DMS153 (cell line): ENCODE measurements at places on chromosomes 5 and 9.

DNA sequence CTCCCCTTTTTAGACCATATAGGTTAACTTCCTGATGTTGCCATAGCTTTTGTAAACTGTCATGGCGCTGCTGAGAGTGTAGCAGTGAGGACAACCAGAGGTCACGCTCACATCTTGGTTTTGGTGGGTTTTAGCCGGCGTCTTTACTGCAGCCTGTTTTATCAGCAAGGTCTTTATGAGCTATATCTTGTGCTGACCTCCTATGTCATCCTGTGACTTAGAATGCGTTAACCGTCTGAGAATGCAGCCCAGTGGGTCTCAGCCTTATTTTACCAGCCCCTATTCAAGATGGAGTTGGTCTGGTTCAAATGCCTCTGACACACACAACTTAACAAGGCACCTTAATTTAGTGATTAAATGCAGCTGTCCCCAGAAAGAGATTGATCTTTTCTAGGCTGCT, 23.9 kb upstream of the KDM4C start:
- DNase-seq: no peak

- DNase-seq: no peak
These were observed 15.2 kb downstream of the ZBTB5 start for GRCh38 chr9:37449862-37450632.

- DNase-seq: no peak
These were observed 387.1 kb downstream of the PDE4D start for GRCh38 chr5:59506285-59506877.

GRCh38 chr9:35105571-35106342, 2.8 kb upstream of the STOML2 start:
- no peak for DNase-seq

GRCh38 chr5:39360471-39361111, 3.7 kb downstream of the C9 start:
- no peak for DNase-seq

- DNase-seq: no peak
These were observed 534.3 kb upstream of the ST8SIA4 start for GRCh38 chr5:101437351-101437750.
